ENCODE measurements at places on chromosomes 7 and 10.

GRCh38 chr10:71623098-71623985 lies 96.2 kb downstream of the C10orf105 start:
- no peak for DNase-seq

DNA sequence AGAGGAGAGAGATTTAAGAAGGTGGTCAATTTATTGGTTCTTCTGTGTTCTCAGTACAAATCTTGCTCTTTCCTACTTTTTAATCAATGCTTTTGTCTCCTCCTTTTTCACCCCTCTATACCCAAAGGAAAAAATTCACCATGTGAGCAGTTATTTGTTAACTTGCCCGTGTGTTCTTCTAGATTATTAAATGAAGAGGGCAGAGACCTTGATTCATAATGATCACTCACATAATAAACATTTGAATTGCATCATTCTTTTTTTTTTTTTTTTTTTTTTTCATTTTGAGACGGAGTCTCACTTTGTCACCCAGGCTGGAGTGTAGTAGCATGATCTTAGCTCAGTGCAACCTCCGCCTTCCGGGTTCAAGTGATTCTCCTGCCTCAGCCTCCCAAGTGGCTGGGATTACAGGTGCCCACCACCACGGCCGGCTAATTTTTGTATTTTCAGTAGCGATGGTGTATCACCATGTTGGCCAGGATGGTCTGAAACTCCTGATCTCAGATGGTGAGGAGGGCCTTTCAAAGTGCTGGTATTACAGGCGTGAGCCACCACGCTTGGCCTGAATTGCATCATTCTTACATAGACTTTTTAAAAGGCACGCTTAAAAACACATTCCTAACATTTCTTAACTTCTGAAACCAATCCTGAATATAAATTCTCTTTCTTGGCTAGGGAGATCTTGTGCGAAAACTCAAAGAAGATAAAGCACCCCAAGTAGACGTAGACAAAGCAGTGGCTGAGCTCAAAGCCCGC lies 3.6 kb downstream of the GARS1 start:
- no peak for DNase-seq

DNA sequence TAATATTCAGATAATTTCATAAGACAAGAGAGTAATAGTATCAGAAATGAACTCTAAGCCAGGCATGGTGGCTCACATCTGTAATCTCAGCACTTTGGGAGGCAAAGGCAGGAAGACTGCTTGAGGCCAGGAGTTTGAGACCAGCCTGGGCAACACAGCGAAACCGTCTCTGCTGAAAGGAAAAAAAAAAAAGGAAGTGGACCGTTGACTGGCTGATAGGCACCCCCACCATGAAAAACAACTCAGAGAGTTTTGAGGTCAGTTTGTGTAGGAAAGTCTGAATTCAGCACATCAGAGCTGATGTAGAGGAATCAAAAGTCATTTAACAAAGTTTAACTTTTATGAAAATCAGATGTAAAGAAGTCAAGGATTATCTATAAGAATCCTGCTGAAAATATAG lies 63.2 kb upstream of the AMPH start:
- no peak for DNase-seq

GRCh38 chr7:74138334-74138867 lies 35.8 kb upstream of the EIF4H start:
- no peak for DNase-seq

DNA sequence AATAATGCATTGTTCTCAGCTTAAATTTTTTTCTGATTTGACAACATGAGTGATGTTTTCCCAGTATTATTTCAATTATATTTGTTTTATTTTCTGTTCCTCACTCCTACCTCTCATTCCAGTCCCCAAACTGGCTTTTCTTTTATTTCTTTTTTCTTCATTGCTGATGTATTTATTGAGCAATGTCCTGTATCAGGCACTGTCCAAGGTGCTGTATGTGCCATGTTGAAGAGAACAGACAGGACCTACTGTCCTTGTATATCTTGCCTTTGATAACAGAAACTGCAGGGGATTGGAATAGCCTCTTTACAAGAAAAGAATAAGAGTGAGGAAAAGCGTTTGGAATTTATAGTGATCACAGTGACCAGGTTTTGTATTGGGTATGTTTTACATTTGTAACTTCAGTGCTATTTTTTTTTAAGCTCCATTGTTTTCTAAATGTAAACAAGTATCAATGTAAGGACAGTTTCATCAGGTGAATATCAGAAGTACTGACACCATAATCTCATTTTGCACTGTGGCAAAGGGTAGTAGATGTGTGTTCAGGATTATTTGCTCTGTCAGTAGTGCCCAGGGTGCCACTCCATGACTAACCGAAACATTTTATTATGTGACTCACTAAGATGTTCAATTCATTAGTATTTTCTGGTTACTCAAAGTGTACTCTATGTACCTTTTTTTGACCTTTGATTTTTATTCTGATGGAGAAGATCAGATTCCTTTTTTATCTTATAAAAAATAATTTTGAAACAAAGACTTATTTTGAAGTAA lies 15.6 kb upstream of the CLDN12 start:
- no peak for DNase-seq

DNA sequence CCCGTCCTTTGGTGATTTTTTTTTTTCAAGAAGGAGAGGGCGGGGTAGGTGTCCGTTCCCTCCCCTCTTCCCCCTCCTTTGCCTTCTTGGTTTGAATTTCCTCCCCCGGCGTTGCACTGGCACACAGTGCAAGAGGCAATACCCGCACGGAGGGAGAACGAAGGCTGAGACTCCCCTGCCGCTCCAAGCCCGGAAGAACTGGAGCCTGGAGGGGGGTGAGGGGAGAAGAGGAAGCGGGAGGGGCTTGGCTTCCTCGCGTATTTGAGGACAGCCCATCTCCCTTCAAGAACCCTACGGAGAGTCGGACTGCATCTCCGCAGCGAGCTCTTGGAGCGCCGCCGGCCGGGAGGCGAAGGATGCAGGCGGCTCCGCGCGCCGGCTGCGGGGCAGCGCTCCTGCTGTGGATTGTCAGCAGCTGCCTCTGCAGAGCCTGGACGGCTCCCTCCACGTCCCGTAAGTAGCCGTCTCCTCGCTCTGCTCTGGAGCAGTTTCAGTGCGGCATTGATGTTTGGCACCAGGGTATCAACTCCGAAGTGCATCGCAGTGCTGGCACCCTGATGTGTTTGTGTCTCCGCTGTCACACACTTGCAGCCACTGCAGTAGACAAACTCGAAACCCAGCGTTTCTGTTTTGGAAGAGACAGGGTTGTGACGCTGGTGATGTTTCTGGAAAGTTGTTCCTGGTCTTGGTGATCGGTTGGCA lies at the start of gene CNTNAP2:
CNTNAP2 (plus strand) TSS at position 281 of the 702 bp plus-strand sequence; CDS start at position 357, 76 bp downstream.
- no peak for DNase-seq

DNA sequence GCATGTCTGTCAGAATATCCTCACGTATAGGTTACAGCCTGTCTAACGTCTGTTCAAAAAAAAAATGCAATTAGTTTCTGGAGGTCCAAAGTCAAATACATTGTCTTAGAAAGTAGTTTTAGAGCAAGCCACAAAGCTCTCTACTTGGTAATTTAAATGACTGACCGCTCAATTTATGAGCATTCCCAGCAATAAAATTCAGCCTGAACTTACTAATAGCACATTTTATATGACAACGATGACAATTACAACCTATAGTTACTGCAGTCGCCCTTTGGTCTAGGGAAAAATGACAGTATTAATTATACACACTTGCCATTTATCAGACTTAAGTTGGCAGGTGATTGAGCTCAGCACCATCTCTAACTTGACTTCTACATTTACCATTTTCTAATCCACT lies 425.8 kb upstream of the STEAP1 start:
- no peak for DNase-seq

GRCh38 chr7:131222171-131222570 lies 105.5 kb upstream of the MKLN1 start:
- DNase-seq, result no peak

DNA sequence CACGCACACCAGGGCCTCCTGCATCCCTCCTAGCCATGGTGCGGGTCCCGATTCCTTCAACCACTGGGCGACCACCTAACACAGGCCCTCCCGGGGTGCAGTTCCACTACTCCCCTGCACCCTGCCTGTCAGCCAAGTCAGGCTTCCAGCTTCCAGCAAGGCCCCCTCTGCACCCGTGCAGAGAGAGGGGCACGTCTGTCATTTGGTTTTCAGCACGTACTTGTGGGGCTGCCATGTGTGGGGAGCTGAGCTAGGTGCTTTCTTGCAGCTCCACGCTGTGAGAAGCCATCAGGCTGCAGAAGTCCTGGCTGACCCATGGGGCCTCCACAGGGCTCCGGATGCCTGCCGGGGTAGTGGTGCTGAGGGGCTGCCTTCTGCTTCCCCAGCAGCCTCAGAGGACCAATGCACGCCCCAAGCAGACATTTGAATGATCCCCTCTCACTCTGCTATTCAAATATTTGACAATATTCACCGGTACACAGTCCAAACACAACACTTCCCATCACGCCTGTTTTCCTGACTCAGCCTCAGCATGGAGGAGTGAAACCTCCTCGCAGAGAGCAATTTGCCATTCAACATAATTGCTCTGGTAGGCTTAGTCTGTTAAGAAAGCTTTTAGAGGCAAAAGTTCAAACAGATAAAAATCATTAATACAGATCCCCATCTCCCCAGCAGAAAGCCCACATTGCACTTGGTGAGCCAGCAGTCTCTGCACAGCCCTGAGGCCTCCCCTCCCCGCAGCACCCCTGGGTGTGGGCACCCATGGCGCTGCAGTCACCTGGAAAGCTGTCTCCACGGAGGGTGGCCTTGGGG lies 449.9 kb downstream of the PTPRN2 start:
- DNase-seq, result no peak

DNA sequence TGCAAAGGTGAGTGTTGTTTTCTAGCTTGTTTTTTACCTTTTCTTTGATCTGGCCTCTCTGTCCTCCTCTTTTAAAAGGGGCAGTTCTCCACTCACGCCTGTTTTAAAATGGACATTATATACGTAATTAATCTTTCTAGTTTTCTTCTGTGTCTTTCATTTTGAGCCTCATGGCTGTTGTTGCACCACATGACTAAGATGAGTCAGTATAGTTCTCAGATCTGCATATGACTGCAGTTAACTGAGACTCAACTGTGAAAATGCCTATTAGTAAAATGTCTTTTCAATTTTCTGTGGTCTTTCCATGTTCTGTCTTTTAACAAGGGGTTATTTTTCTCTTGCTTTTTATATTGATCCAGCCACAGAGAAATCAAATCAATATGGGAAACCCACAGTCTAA lies 296.1 kb downstream of the CDK14 start:
- DNase-seq, result no peak

GRCh38 chr7:114952296-114952695 lies 30.4 kb downstream of the MDFIC start:
- no peak for DNase-seq

- no peak for DNase-seq
These were observed 66.3 kb downstream of the PRKAG2 start for GRCh38 chr7:151810441-151811232.

GRCh38 chr7:114104035-114104434 lies 185.2 kb upstream of the PPP1R3A start:
- DNase-seq, result no peak

- peak; percentile 11 for DNase-seq
These were observed 14.0 kb downstream of the GATAD1 start for GRCh38 chr7:92461027-92462003.

DNA sequence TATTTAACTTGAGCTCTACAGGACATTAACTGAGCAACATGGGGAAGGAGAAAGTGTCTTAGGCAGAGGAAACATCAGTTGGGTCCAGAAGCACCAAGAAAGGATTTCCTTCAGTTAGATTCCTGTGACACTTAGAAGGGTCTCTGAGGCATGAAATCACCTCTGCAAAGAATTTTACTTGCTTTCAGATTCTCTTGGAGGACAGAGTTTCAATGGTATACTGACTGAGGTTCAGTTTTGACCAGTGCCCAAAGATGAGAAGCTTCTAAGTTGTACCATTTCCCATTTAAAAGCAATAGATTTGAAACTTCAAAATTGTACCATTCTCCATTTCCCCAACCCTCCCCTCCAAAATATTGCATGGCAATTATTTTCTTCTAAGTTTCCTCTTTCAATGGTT lies 102.4 kb downstream of the CHCHD3 start:
- DNase-seq, result no peak

- DNase-seq, result no peak
These were observed 21.8 kb downstream of the AKR1E2 start for GRCh38 chr10:4847561-4848355.

DNA sequence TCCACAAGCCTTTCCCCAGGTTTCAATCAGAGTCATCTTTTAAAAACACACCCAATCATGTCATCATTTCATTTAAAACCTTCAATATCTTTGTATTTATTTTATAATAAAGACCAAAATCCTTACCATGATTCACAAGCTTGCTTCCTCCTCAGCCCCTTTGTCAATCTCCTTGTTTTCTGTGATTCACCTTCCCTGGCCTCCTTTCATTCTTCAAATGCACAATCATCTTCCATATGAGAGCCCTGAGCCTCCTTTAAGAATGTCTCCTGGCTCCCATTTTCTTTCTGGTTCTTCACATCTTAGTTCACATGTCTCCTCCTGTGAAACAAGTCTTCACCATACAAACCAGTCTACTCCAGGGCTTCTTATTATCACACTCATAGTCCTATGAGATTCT lies 904.0 kb downstream of the SORCS3 start:
- no peak for DNase-seq

GRCh38 chr7:29146888-29147609 lies 712 bp upstream of the CPVL start:
- no peak for DNase-seq

GRCh38 chr10:14751014-14751896 lies 23.4 kb downstream of the FAM107B start:
- no peak for DNase-seq

DNA sequence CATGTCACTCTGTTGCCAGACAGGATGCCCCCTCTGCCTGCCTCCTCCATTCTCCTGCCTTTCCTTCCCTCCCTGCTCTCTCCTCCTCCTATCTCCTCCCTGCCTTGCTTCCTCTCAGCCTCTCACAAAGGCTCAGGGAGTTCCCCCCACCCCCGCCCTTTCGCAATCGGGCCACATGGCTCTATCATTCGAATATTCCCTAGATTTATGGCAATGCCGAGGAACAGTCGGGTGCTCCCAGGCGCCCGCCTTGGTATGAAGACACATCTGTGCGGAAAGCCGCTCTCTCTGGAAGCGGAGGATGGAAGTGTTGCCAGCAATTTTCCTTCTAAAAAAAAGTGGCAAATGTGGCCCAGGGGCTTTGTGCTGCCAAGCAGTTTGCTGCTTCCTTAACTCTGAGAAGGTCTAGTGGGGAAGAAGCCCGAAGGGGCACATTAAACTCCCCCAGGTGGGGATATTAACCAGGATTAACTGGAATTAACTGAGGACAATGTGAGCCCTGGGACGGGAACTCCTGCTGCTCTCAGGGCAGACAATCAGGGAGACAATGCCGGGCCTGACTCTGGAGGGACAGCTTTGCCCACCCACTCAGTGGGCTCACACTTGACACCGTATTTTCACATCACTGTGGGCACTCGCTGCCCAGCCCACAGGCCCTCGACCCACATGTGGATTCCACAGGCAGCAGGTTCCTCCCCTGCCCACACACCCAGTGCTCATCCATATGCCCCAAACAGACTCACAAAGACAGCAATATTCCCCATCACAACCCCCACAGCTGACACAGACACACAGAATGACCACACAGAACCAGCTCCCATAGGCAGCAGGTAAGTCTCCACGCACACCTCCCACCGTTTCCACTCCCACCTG lies 88.4 kb upstream of the SMNDC1 start:
- no peak for DNase-seq

GRCh38 chr10:35606430-35606829 lies 1.3 kb downstream of the GJD4 start:
- DNase-seq, result no peak

GRCh38 chr10:14659626-14660196 lies 115.0 kb downstream of the FAM107B start:
- peak; percentile 43 for DNase-seq

Data from activated T-cell treated with anti-CD3 and anti-CD28 coated beads for 48 hours (primary cell).